ENCODE measurements at places on chromosomes 4 and X.

- no peaks in the 10 kb centered on the region for H3K4me1 ChIP-seq
- DNase-seq: no peak
- H3K4me3 ChIP-seq: no peak overlapping the region
- peaks cover 10% of the 10 kb centered on the region for H3K36me3 ChIP-seq
Measured at GRCh38 chr4:128986019-128986418, 107.3 kb downstream of the SCLT1 start.

DNA sequence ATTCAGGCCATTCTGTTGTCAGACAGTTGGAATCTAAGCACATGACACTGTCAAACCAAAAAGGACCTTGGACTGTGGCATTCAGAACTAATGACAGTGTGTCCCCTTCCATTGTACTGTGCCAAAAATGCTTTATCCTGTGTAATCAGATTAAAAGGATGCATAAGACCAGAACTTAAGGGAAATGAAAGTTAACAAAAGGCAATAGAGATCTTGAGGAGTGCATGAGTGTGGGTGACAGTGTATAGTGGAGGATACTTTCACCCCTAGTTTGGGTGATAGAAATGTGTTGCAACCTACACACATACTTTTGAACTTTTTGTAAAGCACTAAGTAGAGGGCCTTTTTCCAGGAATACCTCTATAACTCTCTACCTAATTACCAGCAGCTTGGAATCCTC lies 4.5 kb downstream of the CYSLTR1 start:
- H3K36me3 ChIP-seq: no peaks in the 10 kb centered on the region
- H3K4me3 ChIP-seq: peak overlapping the region; percentile 82
- no peaks in the 10 kb centered on the region for H3K27me3 ChIP-seq
- H3K27ac ChIP-seq: peak overlapping the region; percentile 51
- DNase-seq: no peak
- H3K4me1 ChIP-seq: peaks cover 24% of the 10 kb centered on the region

DNA sequence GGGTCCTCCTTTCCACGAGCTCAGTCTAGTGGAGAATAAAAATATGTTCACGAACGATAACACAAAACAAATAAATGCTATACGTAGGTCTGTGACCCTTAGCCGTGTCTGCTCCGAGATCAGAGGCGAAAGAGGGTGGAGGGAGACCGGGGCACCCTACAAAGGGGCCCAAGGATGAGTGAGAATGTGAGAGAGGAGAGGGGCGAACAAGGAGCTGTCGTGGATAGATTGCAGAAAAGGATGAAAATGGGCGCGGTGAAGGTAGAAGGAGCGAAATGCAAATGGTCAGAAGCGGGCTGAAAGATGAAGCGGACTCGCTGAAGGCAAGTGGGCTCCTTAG lies 6.2 kb upstream of the ZBTB33 start:
- peak overlapping the region; percentile 94 for H3K4me3 ChIP-seq
- no peaks in the 10 kb centered on the region for H3K27me3 ChIP-seq

- no peak overlapping the region for H3K4me3 ChIP-seq
- H3K27ac ChIP-seq: peak overlapping the region; percentile 21
- DNase-seq: no peak
- H3K4me1 ChIP-seq: peaks cover 37% of the 10 kb centered on the region
Measured at GRCh38 chrX:65712005-65712806, 44.8 kb downstream of the MSN start.

DNA sequence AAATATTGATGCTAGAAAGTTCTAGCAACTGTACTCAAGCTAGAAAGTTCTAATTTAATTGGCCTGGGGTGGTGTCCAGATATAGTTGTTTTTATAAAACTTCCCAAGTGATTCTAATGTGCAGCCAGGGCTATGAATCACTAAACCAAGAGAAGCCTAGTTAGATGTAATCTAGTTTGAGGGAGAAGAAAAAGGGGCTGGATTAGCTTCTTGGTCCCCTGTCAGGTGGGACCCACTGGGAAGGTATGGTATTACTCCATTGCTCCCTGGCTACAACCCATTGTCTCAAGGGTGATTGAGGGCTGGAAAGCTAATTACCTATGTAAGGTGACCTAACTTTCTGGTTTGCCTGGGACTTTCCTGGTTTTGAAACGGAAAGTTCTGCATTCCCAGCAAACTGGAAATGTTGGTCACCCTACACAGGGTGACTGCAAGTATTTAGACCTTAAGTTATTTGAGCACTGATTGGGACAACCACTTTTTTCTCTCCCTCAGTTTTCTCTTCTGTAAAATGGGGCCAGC lies 23.9 kb upstream of the MSN start:
- H3K36me3 ChIP-seq: no peaks in the 10 kb centered on the region
- no peak for DNase-seq
- H3K4me3 ChIP-seq: no peak overlapping the region
- H3K27me3 ChIP-seq: no peaks in the 10 kb centered on the region

DNA sequence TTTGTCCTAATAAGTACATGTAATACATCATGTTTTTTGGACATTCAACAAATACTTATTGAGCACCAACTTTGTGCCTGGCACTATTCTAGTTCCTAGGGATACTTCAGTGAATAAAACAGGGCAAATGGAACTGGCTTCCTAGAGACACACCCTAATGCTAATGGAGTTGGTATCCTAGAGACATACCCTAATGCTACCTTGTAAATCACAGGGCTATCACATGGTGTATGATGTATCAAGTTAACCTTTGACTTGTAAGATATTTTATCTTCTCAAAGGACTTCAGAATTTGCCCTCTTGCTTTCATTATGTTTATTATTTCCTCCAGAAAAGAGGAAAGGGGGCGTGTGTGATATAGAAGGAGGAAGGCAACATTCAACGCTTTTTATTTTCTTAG lies 10.1 kb downstream of the GK start:
- H3K4me3 ChIP-seq: no peak overlapping the region
- DNase-seq: no peak
- peaks cover 3% of the 10 kb centered on the region for H3K4me1 ChIP-seq
- H3K27me3 ChIP-seq: no peaks in the 10 kb centered on the region
- H3K27ac ChIP-seq: no peak overlapping the region
- peaks cover 2% of the 10 kb centered on the region for H3K36me3 ChIP-seq

GRCh38 chr4:3699678-3700077 lies 66.5 kb upstream of the ADRA2C start:
- DNase-seq: no peak
- H3K27me3 ChIP-seq: peaks cover 23% of the 10 kb centered on the region
- H3K36me3 ChIP-seq: peaks cover 2% of the 10 kb centered on the region
- peaks cover 2% of the 10 kb centered on the region for H3K4me1 ChIP-seq
- H3K27ac ChIP-seq: no peak overlapping the region

DNA sequence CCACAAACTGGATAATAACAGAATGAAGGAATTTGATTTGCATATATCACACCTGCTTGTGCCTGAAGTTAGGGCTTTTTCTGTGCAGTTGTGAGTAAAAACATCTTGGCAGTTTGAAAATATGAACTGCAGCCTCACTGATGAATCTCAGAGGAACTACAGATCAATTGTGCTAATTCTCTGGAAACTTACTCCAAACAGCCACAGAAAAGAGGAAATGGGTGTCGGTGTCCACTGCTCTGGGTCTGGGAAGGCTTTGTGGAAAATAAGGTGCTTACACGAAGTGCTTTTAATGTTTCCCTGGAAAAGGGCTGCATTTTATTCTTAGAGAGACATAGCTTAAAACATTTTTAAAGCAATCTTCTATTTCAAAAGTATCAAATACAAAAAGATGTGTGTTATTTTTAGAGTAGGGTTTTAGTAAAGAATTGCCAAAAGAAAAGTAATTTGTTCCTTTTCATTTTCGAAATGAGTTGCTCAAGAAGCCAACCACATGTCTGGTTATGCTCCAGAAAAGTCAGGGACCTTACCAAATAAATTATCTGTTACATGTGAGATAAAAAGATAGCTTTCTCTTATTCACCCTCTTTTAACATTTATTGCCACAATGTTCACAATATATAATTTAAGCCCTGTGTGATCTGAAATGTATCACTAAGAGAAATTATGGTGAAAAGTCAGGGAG lies 240.1 kb downstream of the FRAS1 start:
- DNase-seq: no peak
- H3K36me3 ChIP-seq: no peaks in the 10 kb centered on the region
- peaks cover 10% of the 10 kb centered on the region for H3K27me3 ChIP-seq
- no peak overlapping the region for H3K27ac ChIP-seq
- H3K4me1 ChIP-seq: no peaks in the 10 kb centered on the region
- H3K4me3 ChIP-seq: no peak overlapping the region

GRCh38 chr4:141169391-141169790 lies 36.1 kb upstream of the RNF150 start:
- DNase-seq: no peak
- H3K4me3 ChIP-seq: no peak overlapping the region
- no peaks in the 10 kb centered on the region for H3K36me3 ChIP-seq
- no peak overlapping the region for H3K27ac ChIP-seq

GRCh38 chr4:27414887-27415731 lies 554.5 kb downstream of the STIM2 start:
- no peak overlapping the region for H3K4me3 ChIP-seq
- no peak overlapping the region for H3K27ac ChIP-seq

DNA sequence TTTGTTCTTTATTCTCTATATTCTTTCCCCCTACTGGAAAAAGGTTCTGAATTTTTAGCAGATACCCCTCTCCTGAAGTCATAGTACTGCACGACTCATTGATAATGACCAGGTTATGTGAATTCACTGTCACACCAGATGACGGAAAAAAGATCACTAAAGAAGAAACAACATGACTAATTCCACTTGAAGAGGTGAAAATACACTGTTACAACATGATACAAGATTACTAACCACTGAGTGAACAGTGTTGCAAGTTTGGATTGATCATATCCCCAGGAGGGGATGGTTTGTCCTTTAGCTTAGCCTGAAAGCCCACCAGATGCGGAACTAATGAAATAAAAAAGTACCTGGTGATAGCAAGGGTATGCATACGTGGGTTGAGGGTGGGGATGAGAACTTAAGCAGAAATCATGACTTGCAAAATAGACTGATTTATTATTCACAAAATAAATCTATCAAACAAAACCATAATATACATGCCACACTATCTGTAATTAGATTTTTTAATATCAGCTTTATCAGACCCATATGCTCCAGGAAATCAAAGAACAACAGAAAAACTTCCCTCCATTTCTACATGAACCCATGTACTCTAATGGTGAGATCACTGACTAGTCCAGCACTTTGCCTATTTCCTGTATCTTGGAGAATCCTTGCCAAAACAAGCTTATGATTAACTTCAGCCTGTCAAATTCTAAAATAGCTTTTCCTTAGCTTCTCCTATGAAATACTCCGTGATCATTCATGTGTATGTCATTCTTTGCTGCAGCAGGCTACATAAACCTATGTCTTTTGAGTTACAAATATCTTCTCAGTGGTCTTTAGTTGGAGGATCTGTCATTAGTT lies 257.4 kb upstream of the AGA start:
- H3K4me3 ChIP-seq: no peak overlapping the region
- no peaks in the 10 kb centered on the region for H3K4me1 ChIP-seq
- H3K27ac ChIP-seq: no peak overlapping the region
- no peaks in the 10 kb centered on the region for H3K36me3 ChIP-seq
- no peaks in the 10 kb centered on the region for H3K27me3 ChIP-seq

DNA sequence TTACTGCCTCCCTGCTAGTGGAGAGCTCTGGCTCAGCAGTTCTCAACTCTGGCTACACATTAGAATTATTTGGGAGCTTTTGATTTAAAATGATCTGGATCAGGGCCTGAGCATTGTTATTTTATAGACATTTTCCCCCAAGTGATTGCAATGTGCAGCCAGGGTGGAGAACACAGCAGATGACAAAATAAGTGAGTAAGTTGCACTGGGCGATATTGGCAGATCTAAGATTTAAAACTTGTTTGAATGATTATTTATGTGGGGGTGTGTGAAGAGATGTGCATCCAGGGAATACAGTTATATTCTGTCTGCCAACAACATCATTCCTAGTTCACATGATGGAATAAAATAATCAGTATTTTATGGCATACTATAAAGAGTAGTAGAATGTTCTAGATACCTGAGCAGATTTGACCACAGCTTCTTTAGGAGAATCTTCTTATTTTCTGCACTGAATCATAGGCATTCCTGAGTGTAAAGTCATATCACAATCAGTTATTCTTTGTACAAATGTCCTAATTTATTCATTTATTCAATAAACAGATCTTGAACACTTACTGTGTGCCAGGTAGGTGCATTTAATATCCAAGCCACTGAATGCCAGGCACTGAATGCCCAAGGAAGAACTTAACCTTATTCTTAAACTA lies 123.9 kb downstream of the UCHL1 start:
- DNase-seq: no peak
- no peak overlapping the region for H3K27ac ChIP-seq
- H3K4me3 ChIP-seq: no peak overlapping the region
- no peaks in the 10 kb centered on the region for H3K36me3 ChIP-seq

GRCh38 chr4:28639747-28640146 lies 1779.1 kb downstream of the STIM2 start:
- no peak overlapping the region for H3K4me3 ChIP-seq
- H3K36me3 ChIP-seq: no peaks in the 10 kb centered on the region
- H3K27ac ChIP-seq: no peak overlapping the region
- H3K27me3 ChIP-seq: no peaks in the 10 kb centered on the region

DNA sequence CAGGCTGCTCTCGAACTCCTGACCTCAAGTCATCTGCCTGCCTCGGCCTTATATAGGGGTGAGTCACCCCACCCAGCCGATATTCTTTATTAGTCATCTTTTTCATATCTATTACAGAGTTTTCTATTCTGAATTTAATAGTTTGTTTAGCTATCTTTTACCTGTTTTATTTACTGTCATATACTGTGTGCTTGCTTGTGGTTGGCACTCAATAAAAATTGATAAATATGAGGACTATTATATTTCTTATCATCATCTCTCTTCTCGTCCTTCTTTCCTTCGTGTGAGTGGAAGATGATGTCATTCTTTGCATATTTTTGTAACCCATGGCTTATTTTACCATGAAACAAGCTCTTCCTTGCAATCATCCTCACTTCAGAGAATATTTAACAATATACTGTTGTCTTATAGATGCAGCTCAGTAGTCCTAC lies 265.5 kb downstream of the ARHGAP24 start:
- peaks cover 4% of the 10 kb centered on the region for H3K27me3 ChIP-seq
- H3K27ac ChIP-seq: no peak overlapping the region
- H3K4me3 ChIP-seq: no peak overlapping the region
- no peaks in the 10 kb centered on the region for H3K4me1 ChIP-seq

- H3K27ac ChIP-seq: peak overlapping the region; percentile 0
- H3K4me1 ChIP-seq: no peaks in the 10 kb centered on the region
- H3K4me3 ChIP-seq: no peak overlapping the region
- DNase-seq: no peak
Measured at GRCh38 chrX:1419545-1420355, 27.8 kb upstream of the SLC25A6 start.

DNA sequence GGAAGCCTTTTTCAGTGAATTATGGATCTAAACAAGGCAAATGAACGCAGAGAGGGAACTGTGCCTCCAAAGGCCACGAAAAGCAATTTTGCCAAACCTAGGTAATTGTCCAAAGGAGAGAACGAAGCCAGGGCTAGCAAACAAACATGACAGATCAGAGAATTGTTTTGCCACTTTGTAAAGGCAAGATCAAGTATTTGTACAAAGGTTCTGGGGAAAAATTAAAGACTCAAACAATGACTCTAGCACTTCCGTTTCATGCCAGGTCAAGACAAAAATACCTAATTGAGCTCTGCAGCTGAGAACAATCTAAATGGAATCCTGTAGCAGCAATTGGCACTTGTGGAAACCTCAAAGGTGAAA lies 8.5 kb downstream of the RBM47 start:
- no peak for DNase-seq
- no peak overlapping the region for H3K4me3 ChIP-seq
- peaks cover 20% of the 10 kb centered on the region for H3K27me3 ChIP-seq
- H3K27ac ChIP-seq: no peak overlapping the region
- no peaks in the 10 kb centered on the region for H3K36me3 ChIP-seq

GRCh38 chr4:160213366-160213765 lies 1110.5 kb downstream of the RAPGEF2 start:
- H3K27ac ChIP-seq: no peak overlapping the region
- H3K27me3 ChIP-seq: no peaks in the 10 kb centered on the region
- no peaks in the 10 kb centered on the region for H3K36me3 ChIP-seq
- H3K4me1 ChIP-seq: no peaks in the 10 kb centered on the region
- DNase-seq: no peak
